Activated T-cell treated with anti-CD3 and anti-CD28 coated beads for 24 hours (primary cell): ENCODE measurements at places on chromosomes 12 and 14.

DNA sequence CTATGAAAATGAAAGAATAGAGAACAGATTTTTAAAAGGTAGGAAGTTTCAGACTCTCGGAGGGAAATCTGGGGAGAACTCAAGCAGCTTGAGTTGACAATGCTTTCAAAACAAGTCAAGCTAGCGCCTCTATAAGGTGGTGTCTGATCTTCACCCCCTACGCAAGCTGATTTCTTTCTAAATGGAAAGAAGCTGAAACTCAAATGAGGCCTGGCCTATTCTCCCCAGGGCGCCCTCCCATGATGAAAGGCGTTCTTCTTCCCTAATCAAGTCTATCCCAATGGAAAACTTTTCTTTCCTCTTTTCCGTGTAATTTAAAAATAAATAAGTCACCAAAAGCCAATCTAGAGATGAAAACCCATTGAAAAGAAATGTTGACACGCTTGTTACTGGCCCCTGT, 20.6 kb downstream of the PTHLH start:
- DNase-seq, result no peak

GRCh38 chr12:13463189-13463588, 266.7 kb downstream of the EMP1 start:
- DNase-seq, result no peak

- DNase-seq, result no peak
Observed at GRCh38 chr14:35113308-35113950, 8.4 kb downstream of the PPP2R3C start.

DNA sequence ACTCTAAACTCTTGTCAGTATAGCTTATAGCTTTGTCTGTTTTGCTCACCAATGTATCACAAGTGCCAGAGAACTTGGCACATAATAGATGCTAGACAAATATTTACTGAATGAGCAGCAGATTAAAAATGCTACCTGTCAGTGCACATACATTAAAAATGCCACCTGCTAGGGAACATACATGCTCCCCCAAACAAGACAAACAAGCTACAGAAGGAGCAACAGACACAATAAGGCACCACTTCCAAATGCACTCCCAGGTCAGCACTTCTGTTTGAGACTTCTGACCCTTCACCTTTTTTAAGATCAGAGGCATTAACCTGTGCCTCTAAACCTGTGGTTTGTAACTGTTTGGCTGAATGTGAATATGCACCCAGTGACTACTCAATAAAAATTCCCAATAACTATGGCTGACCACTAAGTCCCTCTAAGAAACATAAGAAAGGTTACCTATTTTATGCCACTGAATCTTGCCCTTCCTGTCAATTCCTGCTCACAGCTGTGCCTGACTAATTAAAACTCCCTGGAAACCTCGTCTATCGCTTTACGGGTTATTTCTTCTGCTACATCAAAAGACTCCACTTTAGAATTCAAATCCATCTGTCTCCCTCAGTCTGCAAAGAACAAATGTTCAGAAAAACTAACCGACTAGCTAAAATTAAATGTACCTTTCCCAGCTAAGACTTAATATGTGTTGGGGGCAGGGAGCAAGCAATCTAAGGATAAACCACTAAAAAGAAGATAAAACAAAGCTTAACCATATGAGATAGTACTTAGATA, 41.0 kb downstream of the HECTD4 start:
- no peak for DNase-seq

DNA sequence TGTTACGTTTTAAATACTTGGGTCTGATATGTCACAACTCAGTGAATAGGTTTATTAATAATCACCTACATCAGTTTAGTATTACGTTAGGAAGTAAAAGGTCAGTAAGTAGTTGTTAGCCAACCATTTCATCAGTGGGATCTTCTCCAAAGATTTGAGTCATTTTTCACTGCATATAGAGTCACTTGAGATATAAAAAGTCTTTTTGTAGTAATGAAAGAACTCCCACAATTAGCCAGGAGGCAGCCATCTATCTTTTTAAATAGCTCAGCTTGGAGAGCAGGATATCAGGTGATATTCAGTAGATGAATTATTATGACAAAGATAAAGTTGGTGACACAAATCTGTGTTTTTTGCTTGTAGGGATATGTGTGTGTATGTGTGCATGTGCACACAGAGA, 309.3 kb downstream of the PDZRN4 start:
- no peak for DNase-seq

- DNase-seq, result no peak
Observed at GRCh38 chr12:113145720-113146551, 3.6 kb upstream of the CFAP73 start.

DNA sequence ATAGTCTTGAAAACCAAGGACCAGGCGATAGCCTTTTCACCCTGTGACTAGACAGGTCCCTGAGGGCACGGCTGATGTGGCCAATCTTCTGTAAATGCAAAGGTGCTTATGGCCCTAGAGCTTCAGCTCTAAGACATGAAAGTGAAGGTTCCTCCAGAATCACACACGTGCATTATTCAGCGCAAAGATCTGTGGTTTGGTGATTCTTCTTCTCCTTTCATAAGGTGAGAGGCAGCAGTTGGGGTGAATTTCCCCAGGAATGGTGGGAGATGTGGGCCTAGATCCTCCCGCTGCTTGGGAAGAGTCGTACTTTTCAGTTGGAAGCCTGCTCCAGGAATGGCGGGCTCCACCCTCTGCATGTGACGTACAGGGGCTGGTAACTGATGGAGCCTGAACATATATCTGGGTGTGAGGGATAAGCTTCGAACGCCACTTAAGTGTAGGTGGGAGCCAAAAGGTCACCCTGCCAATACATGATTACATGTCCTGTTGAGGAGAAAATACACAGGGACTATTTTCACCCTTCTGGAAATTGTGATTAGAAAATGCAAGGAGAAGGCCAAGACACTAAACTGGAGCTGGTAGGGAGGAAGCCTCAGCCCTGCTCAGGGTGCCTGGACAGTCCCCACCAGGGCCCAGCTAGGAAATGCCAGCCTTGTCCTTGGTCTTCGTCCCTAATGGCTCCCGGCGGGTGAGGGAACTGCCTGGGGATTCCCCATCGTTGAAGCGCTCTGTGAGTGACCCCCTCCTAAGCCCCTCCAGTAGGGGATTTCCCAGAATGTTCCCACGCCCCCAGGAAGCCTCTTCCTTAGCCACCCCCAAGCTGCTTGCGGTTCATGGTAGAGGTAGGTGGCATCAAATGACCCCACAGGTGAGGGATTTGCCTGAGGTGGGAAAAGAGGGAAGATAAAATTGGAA, 17.6 kb downstream of the BATF start:
- DNase-seq, result no peak

GRCh38 chr12:6921996-6922946, 5.5 kb upstream of the ATN1 start:
- no peak for DNase-seq

- no peak for DNase-seq
Observed at GRCh38 chr12:9793779-9794395, 33.2 kb upstream of the CD69 start.

DNA sequence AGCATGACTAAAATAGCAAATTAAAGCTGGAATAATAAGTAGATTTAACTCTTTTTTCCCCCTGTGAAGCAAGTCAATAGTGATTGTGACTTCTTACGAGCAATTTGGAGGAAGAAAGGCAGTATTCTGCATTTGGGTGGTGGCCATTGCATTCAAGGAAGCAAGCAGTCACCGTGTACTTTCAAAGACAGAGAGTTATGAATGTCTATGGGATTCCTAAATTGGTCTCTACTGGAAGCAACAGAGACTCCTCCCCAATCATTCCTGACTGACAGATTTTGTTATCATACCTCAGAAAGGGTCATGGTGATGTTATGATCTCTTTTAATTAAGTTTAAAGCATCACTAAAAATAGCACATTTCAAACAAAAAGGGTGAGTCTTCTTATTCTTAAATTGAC, 287.2 kb upstream of the KITLG start:
- DNase-seq, result no peak

- DNase-seq, result no peak
Observed at GRCh38 chr14:67757175-67757574, 55.5 kb downstream of the RDH12 start.

GRCh38 chr12:10140001-10140400, 10.0 kb upstream of the CLEC7A start:
- DNase-seq, result peak; percentile 24

DNA sequence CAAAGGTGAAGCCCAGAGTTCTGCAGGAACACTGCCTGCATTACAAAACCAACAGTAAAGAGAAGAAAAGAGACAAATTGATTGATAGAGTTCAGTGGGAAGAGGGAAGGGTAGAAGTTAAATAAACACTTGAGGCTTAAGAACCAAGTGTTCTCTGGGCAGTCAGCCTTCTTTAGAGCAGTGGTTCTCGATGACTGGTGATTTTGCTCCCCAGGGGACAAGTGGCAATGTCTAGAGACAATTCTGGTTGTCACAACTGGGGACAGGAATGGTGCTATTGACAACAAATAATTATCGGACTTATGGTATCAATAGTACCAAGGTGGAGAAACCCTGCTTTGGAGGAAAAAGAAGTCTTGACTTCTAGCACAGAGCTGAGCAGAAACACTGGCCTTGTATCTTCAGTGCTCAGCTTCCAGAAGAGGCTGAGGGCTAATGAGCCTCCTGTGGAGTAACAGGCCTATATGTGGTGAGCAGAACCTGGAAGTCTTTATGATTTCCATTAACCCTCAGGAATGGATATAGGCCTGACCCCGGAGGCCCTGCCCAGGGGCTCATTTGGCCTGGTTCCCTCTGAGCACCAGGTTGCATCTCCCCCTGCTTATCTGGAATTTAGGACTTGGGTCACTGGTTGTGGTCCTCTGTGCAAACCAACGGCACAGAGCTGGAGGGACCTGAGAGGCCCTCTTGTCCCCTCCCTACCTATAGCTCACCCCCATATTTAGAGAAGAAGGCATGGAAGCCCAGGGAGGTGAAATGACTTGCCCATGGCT, 204.6 kb upstream of the PWP1 start:
- DNase-seq, result no peak

GRCh38 chr14:94559638-94560290, 1.5 kb upstream of the SERPINA4 start:
- DNase-seq, result no peak

DNA sequence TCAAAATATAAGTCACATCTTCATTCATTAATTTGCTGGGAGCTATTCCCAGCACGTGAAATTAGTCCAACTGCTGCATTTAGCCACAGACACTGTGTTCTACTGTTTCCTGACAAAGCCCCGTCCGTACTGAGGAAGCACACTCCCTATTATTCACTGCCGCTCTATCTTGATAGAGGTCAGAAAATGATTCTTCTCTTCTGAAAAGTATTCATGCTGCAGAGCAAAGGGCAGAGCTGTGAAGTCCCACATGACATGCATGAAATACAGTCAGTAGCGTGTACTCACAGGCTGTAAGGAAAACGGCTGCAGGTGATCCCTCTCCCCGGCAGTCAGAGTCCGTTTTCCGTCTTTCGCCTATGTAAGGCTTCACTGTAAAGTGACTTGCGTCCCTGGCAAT, 302.5 kb upstream of the FKBP4 start:
- no peak for DNase-seq

- no peak for DNase-seq
Observed at GRCh38 chr14:86072116-86072894, 542.4 kb downstream of the FLRT2 start.

GRCh38 chr14:74504412-74504811, 10.8 kb downstream of the ISCA2 start:
- DNase-seq, result no peak

DNA sequence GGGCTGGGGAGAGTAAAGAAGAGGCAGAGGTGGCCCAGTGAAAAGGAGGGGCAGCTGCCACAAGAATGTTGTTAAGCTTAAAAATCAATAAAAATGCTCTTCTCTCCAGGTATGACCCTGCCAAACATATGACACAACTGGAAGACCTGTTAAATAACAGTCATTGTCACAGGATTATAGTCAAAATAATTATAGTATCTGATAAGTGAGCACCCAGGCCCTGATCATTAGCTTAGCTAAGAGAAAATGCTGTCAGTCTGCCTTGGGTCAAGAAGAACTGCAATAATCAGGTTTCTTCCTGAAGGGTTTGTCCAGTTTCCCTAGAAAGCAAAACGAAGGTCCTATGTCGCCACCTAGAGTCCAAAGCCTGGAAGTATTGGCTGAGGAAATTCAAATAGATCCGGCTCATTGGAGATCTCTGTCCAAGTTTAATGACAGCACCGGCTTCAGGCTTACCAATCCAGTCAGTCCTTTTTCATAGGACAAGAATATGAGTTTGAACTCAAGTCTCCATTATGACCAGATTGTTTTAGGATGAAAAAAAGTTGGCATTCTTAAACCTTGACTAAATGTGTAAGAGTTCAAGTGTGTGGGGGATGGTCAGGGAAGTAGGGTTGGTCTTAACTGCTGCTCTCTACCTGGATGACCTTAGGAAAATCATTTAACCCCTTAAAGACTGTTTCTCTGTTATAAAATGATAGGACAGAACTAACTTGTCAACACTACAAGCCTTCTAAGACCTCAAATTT, 22.5 kb upstream of the NKX2-8 start:
- DNase-seq, result peak; percentile 8

GRCh38 chr12:6205144-6205539, 4.9 kb downstream of the CD9 start:
- DNase-seq, result no peak

- no peak for DNase-seq
Observed at GRCh38 chr14:66979101-66979974, 209.9 kb upstream of the GARIN2 start.

GRCh38 chr12:91744597-91744996, 401.0 kb downstream of the BTG1 start:
- DNase-seq, result no peak

DNA sequence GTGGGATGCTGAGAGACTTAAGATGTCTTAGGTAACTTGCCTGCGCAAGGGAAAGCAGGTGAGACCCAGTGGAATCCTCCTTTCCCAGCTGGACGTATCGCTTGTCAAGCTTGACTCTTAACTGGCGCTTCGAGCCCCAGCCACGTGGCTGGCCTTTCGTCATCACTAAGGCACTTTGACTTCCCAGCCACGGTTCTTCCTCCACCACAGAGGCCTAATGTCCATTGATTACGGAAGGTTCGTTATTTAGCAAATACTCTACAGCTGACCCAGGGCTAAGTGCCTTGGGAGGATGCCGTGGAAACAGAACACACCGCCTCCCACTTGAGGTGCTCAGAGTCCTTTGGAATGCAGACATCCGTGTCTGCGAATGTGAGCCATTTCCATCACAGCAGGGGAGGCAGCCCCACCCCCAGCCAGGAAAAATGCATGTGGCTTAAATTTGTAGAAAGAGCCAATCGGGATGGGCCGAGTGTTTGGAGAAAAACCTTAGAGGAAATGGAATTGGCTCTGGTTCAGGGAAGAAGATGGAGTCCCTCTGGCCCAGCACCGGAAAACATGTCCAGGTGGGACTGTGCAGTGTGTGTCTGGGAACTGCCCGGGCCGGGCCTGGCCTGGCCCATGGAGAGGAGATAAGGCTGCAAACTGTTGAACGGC, 115.7 kb downstream of the PLXNC1 start:
- no peak for DNase-seq

DNA sequence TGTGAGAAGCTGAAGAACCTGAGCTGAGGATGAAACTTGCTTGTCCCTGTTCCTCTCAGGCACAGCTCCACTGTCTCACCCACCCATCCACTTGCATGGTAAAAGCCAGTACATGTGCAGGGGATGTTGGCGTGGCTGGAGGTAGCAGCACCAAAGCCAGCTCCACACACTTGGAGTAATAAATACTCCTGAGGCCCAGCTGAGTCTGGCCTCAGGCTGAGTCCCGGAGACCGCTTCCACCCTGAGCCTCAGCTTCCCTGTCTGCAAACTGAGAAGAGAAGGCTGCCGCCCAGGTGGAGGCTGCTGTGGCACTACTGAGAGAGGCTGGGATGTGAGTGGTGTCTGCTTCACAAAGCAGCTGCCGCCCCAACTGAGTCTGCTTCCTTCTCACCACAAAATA, 19.2 kb downstream of the CHGA start:
- no peak for DNase-seq
